NCI-H510A (cell line): ENCODE measurements at places on chromosomes 12 and 14.
A peak's percentile ranks its signal among the peaks of the same experiment; 100 is the strongest.

GRCh38 chr12:127389923-127390322 is 877.0 kb upstream of the TMEM132C start:
- no peak for DNase-seq

- peak; percentile 9 for DNase-seq
Measured at GRCh38 chr14:68824517-68825347, 31.9 kb upstream of the ZFP36L1 start.

- no peak for DNase-seq
Measured at GRCh38 chr12:47705229-47705565, 633 bp downstream of the RPAP3 start.

DNA sequence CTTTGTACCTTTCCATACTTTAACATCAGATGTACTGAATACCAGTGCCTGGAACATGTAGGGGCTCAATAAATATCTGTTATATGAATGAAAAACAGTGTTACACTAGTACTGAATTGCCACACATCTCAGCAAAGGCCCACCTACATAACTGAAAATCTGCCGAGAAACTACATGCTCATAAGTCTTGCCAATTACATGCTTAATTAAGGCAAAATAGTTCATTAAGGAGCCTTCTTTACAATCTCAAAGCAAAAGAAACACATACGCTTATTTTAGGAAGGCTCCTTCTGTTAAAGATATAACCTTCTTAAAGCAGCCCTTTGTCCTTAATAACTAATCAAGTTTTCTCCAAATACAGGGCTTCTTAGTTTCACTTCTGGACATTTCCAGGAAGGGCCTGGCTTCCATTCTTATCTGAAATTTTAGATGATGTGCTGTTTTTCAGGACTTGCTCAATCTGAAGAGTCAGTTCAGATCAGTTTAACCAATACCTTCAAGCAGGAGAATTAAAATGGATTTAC is 11.5 kb downstream of the LIMA1 start:
- no peak for DNase-seq

GRCh38 chr12:28390206-28390605 is 199.9 kb downstream of the CCDC91 start:
- no peak for DNase-seq

GRCh38 chr14:57865403-57866198 is at the start of gene SLC35F4:
TSS of gene SLC35F4 (minus strand) at chr14:57866092.
- peak; percentile 5 for DNase-seq

DNA sequence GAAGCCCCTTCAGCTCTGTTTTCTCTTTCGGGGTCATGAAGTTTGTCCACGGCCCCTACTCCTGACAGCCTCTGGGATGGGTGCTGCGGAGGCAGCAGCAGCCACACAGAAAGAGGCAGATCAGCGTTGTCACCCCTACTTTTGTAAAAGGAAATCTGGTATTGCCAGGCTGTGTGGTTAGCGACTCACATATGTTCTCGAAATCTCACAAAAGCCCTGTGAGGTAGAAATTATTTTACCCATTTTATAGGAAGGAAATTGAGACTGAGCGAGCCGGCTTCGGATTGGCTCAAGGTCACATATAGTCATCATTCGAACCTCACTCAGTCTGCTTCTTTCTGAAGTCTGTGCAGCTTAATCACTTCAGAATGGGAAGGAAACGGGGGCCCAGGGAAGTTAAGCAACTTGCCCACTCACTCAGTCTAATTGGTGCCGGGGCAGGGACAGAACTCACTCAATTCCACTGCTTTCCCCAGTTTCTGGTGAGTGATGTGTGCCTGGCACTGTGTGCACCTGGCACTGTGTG is 1.1 kb upstream of the CKAP4 start:
- DNase-seq: no peak

DNA sequence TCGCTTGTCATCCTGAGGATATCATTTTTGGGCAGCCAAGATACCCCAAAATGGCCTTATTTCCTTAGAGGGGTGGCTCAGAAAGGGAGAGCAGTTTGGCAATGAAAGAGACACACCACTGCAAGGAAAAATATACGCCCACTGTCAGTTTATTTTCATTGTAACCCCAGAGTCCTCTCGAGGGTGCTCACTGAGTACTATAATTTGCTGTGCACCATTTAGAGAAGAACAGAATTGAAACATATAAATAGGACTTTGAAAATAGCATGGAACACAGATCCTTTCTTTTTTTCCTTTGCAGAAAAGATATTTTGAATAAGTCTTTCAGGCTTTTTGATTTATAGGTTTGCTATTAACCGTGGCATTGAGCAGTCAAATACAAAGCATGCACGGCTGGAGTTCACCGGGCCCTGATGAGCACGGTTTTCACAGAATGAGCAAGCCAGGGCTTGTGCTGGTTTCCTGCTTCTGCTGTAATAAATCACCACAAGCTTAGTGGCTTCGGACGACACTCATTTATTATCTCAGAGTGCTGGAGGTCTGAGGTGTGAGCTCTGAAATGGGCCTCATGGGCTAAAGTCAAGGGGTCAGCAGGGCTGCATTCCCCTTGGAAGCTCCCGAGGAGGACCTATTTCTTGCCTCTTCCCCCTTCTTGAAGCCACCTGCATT is 152.3 kb downstream of the ZNF664 start:
- DNase-seq: peak; percentile 79

DNA sequence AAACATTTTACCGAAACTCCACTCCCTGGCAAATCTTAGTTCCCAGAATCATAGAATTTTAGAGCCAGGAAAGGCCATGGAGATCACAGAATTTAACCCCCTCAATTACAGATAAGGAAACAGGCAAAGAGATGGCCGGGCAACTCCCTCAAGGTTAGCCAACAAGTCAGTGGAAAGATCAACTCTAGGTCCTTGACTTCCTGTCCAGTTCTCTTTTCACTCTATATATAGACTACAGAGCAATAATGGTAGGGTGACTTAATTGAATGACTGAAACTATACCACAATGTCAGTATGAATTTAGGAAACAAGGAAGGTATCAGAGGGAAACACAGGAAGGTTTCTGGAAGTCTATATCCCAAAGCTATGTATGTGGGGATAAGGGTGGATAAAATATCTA is 11.6 kb downstream of the OXA1L start:
- no peak for DNase-seq

DNA sequence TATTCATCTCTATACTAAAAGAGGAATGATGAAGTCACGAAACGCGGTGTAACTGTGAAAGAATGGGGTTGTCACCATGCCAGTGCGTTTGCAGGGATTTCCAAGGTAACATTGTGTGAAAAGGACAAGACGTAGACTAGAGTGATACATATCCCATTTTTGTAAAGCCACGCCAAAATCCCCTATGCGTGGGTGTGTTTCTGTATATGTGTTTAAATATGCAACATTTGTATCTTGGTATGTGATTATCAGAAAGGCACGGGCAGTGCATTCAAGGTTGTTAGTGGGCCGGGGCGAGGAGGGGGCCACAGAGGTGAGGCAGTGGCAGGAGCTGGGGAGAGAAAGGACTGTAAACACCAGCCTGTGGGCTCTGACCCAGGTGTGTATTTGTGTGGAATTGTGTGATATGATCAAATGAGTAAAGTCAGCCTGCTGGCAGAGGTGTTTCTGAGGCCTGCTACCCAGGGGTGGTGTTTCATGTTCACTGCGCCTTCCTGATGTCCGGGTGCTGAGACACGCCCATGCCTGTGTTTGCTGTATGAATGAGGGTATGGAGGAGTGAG is 137.8 kb downstream of the ADGRD1 start:
- no peak for DNase-seq

DNA sequence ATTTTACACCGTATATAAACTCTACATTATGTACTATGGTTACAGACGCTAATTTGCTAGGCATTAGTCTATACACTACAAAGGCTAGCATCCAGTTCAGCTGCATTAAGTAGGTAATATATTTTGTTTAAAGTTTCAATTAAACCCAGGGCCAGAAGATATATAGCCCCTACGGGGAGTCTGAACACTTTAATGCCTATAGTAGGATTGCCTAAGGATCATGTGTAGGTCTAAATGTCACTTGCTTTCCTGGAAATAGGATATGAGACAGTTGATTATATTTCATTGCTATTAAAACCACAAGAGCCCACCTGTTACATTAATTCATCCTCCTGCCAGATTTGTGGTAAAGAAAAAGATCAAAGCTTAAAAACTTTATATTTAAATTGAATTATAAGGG is 286.9 kb downstream of the TMTC2 start:
- no peak for DNase-seq

GRCh38 chr12:10395390-10395998 is 5.7 kb upstream of the KLRK1 start:
- peak; percentile 13 for DNase-seq

GRCh38 chr12:113002155-113002554 is 23.8 kb downstream of the OAS2 start:
- no peak for DNase-seq

DNA sequence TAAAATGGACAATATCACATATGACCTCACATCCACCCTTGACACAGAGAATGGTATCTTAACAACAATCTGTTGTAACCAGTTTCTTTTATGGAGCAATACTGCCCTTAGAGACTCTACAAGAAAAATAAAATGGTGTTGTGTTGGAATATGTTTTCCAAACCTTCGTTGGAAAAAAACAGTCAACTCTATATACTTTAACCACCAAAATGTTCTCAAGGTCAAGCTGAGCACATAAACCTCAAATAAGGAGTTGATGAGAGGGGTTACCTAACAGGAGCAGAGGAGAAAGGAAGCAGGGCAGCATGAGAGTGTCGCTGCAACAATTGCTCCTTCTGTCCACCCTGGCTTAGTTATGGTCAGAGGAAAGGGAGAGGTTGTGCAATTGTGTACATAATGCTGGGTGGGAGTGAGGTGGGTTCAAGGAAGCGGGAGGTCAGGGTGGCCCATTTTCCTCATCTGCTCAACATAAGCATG is 179.2 kb upstream of the BMP4 start:
- DNase-seq: no peak

DNA sequence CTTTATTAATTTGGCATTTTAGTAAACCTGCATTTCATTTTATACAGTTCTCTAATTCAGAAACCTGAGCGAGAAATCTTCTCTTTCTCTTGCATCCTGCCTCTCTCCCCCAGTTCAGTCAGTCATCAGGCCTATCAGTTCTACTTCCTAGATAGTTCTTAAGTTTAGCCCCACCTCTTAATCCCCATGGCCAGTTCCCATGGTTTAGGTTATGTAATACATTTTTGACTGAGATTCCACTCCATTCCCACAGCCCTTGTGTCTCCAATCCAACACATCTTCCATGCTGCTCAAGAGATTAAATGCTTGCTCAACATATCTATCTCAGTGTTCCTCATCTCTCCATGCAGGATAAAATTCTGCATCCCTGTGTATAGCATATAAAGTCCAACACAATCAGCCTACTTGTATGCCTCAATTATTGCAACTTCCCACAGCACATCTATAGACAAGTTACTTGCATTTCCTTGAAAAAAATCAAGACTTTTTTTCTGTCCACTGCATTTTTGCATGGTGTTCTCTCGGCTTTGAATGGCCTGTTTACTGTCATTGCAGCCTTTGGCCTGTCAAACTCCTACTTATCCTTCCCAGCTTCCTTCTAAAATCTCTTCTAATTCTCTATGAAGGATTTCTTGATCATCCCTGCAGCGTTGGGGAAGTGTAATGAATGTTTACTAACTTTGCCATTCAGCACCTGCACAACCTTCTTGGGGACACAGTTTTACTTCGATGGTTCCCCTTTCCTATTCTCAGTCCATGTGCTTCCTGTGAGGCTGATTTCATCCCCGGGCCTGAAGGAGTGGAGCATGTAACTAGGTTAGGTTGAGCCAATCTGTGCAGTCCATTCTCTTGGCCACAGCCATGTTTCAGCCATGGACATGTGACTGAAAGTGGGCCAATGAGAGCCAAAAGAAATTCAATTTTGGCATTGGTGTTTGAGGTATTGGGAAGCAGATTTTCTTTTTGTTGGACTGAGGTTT is 80.8 kb downstream of the DACT1 start:
- no peak for DNase-seq

DNA sequence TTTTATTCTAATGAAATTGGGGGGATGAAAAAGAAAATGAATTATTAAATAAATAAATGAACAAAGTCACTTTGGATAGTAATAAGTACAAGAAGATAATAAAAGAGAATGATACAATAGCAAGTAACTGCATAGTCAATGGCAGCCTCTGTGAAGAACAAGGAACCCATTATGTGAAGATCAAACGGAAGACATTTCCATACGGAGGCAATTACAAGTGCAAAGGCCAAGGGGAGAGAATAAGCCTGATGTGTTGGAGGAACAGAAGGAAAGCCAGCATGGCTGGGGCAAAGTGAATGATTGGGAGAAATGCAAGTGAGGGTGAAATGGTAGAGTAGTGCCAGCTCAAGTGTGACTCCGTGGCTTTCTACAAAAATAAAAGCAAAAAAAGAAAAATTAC is 43.9 kb upstream of the CHPT1 start:
- DNase-seq: no peak

DNA sequence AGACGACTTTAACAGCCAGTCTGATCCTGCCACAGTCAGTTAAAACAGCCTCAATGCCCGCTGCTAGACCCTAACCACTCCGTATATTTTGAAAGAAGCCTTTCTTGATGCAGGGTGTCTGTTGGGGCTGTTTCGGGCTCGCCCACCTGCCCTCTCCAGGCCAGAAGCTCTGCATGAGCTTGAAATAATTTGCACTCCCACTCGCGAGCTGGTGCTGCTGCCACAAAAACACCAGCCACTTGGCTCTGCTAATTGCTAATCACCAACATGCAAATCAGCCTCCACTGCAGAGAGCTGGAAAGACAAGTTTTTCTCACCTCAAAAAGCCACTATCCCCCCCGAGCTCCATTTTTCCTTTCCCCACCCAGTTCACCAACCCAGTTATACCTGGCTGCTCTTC is 15.5 kb downstream of the BAZ2A start:
- no peak for DNase-seq

- DNase-seq: no peak
Measured at GRCh38 chr14:32478050-32478449, 149.0 kb downstream of the AKAP6 start.

- DNase-seq: no peak
Measured at GRCh38 chr14:95314609-95315008, 5.1 kb downstream of the CLMN start.

GRCh38 chr12:66268562-66268961 is 33.7 kb upstream of the HELB start:
- DNase-seq: no peak

- no peak for DNase-seq
Measured at GRCh38 chr12:87439990-87440827, 589.0 kb downstream of the C12orf50 start.

GRCh38 chr14:75042035-75042434 is 9.2 kb downstream of the MLH3 start:
- DNase-seq: no peak

GRCh38 chr12:25041006-25041741 is 92.3 kb upstream of the BCAT1 start:
- no peak for DNase-seq

DNA sequence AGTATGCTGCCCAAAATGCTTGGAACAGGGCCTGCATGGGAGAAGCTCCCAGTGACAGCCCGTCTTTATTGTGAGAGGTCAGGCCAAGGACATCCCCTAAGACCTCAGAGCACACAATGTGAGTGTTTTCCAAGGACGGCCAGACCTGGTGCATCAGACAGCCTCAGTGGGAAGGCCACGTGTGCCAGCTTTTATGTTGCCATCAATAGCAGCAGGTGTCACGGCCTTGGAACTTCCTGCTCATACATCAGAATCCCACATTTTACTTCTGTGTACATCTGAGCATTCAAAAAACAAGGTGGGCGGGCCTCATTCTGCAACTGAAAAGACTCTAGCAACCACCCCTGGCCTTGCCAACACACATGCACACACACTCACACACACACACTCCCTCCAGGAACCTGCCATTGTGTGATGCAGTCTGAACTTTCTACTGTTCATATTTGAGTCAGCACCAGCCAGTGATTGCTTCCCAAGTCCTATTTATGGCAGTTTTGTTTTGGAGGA is 753.1 kb upstream of the TBX3 start:
- no peak for DNase-seq
